ENCODE measurements at places on chromosomes 4 and X. TPM values are rescaled to one million over a fixed set of nuclear protein-coding genes. Genes with fewer than 3 reads are reported as not detected.

GALNTL6 gene
- polyA plus RNA-seq, result 0.18 TPM

IL2 gene
- not detected for polyA plus RNA-seq

GRCh38 chrX:15321447-15321846 lies 6.0 kb upstream of the ASB11 start:
- no peak for DNase-seq

DNA sequence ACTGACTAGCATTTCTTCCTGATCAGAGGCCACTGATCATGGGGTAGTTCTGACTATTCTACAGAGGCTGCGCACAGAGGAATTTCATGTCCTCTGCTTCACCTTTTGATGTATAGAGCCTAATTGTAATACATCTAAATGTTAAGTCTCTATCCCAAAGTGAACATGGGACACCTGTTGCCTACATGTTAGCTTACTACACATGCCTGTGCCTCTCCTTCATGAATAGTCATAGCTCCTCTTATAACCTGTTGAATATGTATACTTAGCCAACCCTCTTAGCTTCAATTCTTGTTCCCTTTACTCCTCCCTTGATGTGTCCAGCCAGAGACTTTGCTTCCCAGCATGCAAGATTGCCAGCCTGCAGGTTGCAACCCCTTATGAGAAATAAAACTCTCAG lies 9.6 kb upstream of the THOC2 start:
- DNase-seq, result no peak

DNA sequence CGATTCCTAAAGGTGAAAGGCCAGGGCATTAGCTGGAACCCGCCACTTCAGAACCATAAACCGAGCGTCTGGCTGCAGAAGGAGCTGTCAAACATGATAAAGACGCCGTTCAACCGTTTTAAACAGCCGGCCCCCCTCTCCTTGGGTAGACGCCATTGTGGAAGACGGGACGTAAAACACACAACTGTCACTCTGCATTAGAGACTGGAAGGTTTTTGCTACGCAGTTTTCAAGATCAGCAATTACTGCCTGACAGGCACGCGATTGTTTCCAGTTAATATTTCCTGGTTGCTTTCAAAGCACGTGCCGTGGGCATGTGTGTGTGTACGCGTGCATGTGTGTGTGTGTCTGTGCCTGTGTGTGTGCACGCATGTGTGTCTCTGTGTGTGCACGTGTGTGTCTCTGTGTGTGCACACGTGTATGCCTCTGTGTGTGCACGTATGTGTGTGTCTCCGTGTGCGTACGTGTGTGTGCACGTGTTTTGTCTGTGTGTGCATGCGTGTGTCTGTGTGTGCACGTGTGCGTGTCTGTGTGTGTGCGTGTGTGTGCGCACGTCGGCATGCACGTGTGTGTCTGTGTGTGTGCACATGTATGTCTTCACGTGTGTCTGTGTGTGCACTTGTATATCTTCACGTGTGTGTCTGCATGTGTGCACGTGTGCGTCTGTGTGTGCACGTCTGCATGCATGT lies 48.8 kb downstream of the SHOX start:
- no peak for DNase-seq

DNA sequence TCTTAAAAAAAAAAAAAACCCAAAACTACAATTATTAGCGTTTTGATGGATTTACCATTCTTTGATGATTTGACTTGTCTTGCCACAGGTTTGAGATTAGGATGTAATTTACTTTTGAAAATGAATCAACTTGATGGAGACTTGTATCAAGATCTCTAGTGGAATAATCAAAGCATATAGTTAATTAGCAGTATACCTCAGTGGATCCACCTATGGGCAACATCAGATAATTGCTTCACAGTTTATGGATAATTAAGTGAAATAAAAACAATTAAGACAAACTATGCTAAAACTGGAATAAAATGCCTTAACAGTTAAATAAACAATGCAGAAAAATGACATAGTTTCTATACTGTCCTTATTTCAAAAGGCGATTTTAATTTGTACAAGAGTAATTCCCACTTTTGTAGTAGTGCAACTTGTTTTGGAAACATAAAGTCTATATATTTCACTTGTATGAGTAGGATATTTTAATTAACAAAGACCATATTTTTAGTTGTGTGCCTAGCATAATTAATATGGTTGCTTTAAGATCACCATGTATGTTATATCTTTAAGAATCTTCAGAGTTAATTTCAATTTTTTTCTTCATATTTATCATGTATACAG lies 4.2 kb downstream of the CPEB2 start:
- no peak for DNase-seq

DNA sequence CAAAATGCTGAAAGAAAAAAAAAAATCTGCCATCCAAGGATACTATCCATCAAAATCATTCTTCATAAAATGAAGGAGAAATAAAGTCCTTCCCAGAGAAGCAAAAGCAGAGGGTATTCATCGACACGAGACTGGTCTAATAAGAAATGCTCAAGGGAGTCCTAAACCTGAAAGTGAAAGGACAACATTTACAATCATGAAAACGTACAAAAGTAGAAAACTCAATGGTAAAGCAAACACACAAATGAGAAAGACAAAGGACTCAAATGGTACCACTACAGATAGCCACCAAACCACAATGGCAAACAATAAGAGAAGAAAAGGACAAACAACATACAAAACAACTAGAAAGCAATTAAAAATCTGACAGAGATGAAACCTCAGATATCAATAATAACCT lies 41.0 kb downstream of the CD99L2 start:
- no peak for DNase-seq

- DNase-seq, result no peak
These were observed 47.3 kb upstream of the DOCK11 start for GRCh38 chrX:118448273-118448783.

DNA sequence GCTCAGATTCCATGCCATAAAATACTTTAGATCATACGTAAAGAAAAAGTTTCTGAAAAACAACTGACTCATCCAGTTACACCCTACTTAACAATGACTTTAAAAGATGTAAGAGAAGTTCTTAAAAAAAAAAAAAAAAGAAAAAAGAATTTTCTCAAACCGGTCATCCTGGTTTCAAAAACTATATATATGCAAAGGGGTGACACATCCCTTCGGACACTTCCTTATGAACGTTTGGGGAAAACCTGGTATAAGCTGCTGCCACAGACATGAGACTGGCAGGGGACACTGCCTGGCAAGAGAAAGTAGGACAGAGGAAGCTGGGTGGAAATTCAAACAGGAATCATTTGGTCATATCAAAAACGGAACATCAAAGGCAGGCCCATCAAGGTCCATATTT lies 81.2 kb upstream of the PRSS48 start:
- peak; percentile 39 for DNase-seq

DNA sequence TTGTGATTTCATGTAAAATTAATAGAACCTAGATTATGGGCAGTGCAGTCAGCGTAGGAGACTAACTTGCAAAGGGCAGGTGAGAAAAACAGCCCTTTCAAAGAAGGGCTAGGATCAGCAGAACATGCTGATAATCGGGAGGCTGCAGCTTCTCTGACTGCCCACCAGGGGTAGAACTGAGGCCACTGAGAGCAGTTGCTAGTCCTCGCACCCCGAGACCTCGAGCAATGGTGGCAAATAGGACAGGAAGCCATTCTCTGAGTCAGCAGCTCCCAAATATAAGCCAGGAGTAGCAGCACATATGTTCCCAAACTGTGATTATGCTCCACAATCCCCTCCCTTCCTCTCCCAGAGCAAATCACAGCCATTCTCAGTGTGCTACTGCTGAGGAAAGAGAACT lies 186.5 kb downstream of the MSL3 start:
- DNase-seq, result peak; percentile 27

DNA sequence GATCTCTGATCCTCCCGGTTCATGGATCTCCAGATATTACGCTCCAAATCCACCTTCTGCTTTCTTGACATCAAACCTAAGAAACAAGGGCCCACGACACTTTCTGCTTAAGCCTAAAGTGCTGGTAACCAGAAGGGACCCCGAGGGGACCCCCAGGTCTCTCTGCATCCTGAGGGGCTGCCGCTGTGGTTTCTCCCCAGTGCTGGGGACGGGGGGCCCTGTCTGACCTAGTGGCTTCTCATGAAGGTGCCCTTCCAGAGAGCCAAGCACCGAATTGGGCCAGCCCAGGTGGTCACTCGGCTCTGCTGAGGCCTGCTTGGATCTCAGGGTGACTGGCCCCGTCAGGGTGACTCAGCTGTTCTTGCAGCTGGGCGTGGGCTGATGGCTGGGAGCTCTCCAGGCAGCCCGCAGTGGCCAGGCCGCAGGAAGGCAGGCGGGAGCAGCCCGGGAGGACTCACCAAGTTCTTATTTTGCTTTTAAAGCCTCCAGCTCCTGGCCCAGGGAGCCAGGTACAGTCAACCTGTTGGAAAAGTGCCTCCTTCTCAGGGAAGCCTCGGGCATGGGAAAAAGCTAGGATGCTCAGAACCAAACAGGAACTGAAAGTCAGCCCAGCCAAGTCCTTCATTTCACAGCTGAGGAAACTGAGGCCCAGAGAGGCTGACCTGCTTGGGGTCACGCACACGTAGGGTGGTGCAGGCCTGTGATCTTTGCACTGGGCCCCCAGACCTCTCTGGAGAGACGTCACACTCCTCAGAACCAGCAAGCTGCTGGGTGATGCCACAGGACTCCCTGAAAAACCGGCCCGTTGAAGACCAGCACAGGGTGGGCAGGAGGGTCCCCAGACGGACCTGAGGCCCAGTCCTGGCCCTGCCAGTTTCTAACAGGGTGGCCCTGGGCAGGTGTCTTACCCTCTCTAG lies 16.7 kb downstream of the BLOC1S4 start:
- peak; percentile 83 for DNase-seq

DNA sequence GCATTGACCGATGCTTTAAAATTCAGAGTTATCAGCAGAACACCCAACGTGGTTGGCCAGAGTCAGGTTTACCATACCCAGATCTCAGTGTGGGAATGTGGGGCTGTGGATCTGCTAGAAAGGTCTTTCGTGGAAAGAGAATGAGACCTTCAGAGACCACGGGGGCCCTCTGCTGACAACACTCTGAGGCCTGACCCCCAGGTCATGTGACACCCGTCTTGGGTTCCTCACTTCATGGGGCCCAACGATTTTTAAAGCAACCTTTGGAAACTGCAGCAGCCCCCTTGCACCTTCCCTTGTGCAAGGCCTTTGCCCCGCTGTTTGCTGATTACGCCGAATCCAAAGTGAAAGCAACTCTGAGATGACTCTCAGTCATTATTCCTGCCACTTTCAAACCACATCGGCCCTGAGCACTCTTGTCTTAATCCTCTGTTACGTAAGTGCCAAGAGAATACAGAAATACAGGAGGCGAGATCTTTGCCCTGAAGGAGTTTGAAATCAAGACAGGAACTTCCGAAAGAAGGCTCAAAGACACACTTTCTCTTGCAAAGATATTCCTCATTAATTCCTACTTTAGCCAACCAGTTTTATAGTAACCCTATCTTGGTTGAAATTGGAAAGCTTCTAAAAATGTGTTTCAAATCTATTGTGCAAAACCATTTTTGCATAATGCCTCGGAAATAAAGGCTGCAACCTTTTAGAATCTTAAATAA lies 88.3 kb downstream of the EVC2 start:
- DNase-seq, result no peak

DNA sequence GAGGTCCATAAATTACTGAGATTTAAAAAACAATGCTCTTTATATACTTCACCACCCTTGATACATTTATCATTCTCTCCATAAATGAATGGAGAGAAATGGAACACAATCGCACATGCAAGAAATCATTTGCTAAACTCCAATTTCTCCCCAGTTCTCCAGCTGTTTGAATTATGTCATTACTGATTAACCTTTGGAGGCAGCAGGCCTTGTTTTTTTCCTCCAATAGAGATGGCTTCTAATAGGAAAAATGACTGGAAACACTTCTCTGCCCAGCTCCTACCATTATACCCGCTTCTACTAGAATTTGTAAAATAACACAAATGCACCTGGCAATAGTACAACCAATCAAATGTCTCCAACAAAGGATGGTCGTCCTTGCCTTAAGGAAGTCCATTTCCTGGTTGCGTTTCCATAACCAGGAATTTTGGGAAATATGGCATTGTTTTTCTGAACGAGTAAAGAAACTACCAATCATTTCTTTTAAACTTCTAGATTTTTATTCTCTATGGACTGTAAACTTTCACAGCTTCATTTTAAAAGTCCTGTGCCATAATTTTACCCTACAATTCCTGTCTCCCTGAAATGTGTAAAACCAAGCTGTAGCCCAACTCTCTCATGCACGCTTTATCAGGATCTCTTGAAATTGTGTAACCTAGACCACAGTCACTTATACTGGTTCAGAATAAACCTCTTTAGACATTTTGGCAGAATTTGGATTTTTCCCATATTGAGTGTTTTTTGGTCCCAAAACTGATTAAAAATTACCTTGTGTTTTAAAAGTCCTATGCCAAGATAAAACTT lies 60.1 kb downstream of the APBB2 start:
- no peak for DNase-seq

DNA sequence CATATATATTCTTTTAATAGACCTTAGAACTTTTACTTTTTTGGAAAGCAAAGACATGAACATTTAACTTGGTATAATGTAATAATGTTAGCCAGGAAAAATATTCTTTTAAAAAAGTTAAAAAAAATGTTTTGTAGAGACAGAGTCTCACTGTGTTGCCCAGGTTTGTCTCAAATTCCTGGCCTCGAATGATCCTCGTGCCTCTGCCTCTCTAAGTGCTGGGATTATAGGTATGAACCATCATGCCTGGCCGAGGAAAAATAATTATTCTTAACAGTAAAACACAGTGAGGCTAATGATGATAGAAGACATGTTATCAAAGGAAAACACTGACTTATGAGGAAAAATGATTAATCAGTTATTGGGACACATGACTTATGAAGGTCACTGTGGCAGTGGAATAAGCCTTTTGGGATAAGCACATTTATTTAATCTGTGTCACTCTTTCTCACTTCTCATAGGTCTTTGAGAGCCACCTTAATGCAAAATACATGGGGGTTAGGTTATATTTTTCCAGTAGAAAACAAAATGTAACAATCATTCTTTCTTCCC lies 6.0 kb upstream of the BMP2K start:
- DNase-seq, result no peak
